ENCODE measurements at places on chromosomes 3 and 15. TPM values are rescaled to one million over a fixed set of nuclear protein-coding genes. Genes with fewer than 3 reads are reported as not detected.

TEX55 gene
- total RNA-seq: not detected

EFCAB12 gene
- total RNA-seq: 0.94 TPM

OR5H6 gene
- not detected for total RNA-seq

SLC12A8 gene
- total RNA-seq: 6.9 TPM

SYNPR gene
- 45.7 TPM for total RNA-seq

CEMIP gene
- total RNA-seq: 1.6 TPM

ISL2 gene
- total RNA-seq: not detected

AP4E1 gene
- total RNA-seq: 16.3 TPM

CCDC39 gene
- total RNA-seq: 0.63 TPM

CCK gene
- 7.8 TPM for total RNA-seq

AHSG gene
- 0.63 TPM for total RNA-seq

LEKR1 gene
- total RNA-seq: 1.3 TPM

FSTL1 gene
- 63.5 TPM for total RNA-seq

FGD5 gene
- 3.4 TPM for total RNA-seq

SPSB4 gene
- 19.1 TPM for total RNA-seq

NRROS gene
- 1.6 TPM for total RNA-seq

KIF7 gene
- 10.6 TPM for total RNA-seq

ENTPD3 gene
- total RNA-seq: 1.9 TPM

ZNF80 gene
- total RNA-seq: not detected

LMAN1L gene
- not detected for total RNA-seq

FRMD5 gene
- total RNA-seq: 33.5 TPM

GOLGA8G gene
- not detected for total RNA-seq

TM4SF4 gene
- not detected for total RNA-seq

AADACL2 gene
- total RNA-seq: not detected

ATP10A gene
- total RNA-seq: 2.5 TPM

TUSC7 gene
- total RNA-seq: not detected

RBP2 gene
- total RNA-seq: not detected

SUCNR1 gene
- total RNA-seq: 0.31 TPM

ERICH6 gene
- not detected for total RNA-seq

ARPP21 gene
- 765 TPM for total RNA-seq

CCRL2 gene
- total RNA-seq: 1.9 TPM

ZNF501 gene
- 25.0 TPM for total RNA-seq

CCDC80 gene
- 4.4 TPM for total RNA-seq

ARRDC4 gene
- total RNA-seq: 43.8 TPM

CDHR4 gene
- not detected for total RNA-seq

MUC13 gene
- not detected for total RNA-seq

DLL4 gene
- 6.3 TPM for total RNA-seq

AEN gene
- total RNA-seq: 4.7 TPM

BDH1 gene
- total RNA-seq: 18.5 TPM

MANF gene
- total RNA-seq: 15.7 TPM

CTDSPL gene
- total RNA-seq: 20.7 TPM

GOLGA8J gene
- not detected for total RNA-seq

SCAMP5 gene
- 70.7 TPM for total RNA-seq

GNAT1 gene
- total RNA-seq: not detected

EFCC1 gene
- total RNA-seq: 0.94 TPM

AGTR1 gene
- total RNA-seq: 0.31 TPM

EPM2AIP1 gene
- total RNA-seq: 59.2 TPM

SATB1 gene
- total RNA-seq: 141 TPM

CLDN16 gene
- 0.63 TPM for total RNA-seq

BTLA gene
- 0.31 TPM for total RNA-seq

KIF23 gene
- 10.0 TPM for total RNA-seq

HTR3C gene
- not detected for total RNA-seq

ERC2 gene
- 87.3 TPM for total RNA-seq

CFAP100 gene
- total RNA-seq: 5.9 TPM

ASB14 gene
- total RNA-seq: not detected

NR1I2 gene
- 0.63 TPM for total RNA-seq

FBXL2 gene
- total RNA-seq: 96.7 TPM

KCNMB2 gene
- total RNA-seq: 11.9 TPM

Data from parietal lobe (tissue), 2 donors.